EH (cell line): ENCODE measurements at places on chromosomes 1 and 21.

DNA sequence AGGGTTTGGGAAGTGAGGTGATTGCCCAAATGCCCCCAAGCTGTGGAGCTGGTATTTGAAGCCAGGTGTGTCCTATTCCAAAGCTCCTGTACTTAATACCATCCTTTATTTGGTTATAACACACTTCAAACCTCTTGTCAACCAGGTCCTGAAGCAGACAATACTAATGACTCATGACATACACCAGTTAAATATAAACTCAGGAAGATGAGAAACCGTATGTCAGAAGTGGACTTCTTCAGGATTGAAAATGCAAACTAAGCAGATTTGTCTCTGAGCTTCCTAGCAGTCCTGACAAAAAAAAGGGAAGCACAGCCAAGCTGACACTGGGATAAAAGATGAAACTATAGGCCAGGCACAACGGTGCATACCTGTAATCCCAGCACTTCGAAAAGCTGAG, 70.6 kb downstream of the ALPL start:
- DNase-seq, result peak; percentile 17

DNA sequence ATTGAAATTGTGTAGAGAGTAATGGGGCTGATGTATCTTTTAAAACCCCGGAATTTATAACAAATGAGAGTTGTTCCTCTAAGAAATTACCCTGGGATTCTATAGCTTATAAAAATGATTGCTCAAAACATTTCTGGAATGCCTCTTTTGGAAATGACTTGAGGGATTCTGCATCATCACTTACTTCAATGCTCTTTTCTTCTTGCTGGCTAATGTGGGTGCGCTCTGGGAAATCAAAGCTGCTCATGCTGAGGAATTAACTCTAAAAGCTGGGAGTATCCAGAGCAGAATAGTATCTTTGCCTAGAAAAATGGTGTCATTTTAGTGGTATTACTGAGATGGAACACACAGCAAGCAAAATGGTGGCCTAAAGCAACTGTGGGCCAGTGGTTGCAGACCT, 23.0 kb upstream of the TBX15 start:
- peak; percentile 11 for DNase-seq

GRCh38 chr1:204130178-204130577, 21.7 kb downstream of the ETNK2 start:
- DNase-seq, result no peak

- no peak for DNase-seq
These were observed 8.3 kb downstream of the ACTRT2 start for GRCh38 chr1:3029481-3029961.

- DNase-seq, result no peak
These were observed 30.2 kb downstream of the RAVER2 start for GRCh38 chr1:64775113-64775512.
